ENCODE measurements at places on chromosomes 2 and 18.

GRCh38 chr2:96685577-96686459 is 43.3 kb downstream of the FER1L5 start:
- DNase-seq, result peak; percentile 82

GRCh38 chr2:137706786-137707613 is 257.3 kb upstream of the HNMT start:
- DNase-seq, result peak; percentile 19

GRCh38 chr2:33134791-33135560 is 188.2 kb downstream of the LTBP1 start:
- no peak for DNase-seq

GRCh38 chr2:201942531-201942930 is 91.1 kb upstream of the FZD7 start:
- DNase-seq, result no peak

- no peak for DNase-seq
Observed at GRCh38 chr2:160989778-160990177, 170.4 kb upstream of the TANK start.

DNA sequence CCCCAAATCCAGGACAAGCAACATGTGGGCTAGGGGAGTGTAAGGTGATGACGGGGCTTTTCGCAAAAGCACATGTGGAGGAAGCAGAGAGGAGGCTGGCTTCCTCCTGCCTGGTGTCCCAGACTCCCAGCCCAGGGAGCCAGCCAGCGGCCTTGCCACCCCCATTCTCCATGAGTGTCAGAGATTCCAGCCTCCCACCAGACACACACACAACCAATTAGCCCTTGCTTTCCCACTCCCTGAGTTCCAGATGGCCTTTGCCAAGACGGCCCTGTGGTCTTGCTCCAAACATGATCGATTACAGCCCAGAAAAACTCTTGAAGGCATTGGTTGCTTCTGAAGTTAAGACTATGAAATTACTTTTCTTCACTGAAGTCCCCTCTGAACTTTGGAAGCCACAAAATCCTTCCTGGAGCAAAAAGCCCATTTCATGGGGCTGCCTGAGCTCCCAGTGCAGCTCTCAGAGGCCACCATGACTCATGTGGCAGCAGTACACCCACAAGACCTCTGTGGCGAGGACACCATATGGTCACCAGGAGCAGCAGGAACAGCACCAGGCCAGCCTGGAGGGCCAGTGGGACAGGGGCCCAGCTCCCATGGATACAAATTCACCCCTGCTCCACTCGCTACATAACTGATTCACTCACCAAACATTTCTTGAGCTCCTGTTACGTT is 69.1 kb upstream of the PID1 start:
- DNase-seq, result no peak

- no peak for DNase-seq
Observed at GRCh38 chr2:166372046-166372445, 3.7 kb downstream of the SCN9A start.

GRCh38 chr2:227325839-227326195 is 766 bp downstream of the MFF start:
- DNase-seq, result peak; percentile 23
